ENCODE measurements at places on chromosomes 7 and 10. TPM values are rescaled to one million over a fixed set of nuclear protein-coding genes. Genes with fewer than 3 reads are reported as not detected.

PFKP gene
- total RNA-seq: 178 TPM

DNA sequence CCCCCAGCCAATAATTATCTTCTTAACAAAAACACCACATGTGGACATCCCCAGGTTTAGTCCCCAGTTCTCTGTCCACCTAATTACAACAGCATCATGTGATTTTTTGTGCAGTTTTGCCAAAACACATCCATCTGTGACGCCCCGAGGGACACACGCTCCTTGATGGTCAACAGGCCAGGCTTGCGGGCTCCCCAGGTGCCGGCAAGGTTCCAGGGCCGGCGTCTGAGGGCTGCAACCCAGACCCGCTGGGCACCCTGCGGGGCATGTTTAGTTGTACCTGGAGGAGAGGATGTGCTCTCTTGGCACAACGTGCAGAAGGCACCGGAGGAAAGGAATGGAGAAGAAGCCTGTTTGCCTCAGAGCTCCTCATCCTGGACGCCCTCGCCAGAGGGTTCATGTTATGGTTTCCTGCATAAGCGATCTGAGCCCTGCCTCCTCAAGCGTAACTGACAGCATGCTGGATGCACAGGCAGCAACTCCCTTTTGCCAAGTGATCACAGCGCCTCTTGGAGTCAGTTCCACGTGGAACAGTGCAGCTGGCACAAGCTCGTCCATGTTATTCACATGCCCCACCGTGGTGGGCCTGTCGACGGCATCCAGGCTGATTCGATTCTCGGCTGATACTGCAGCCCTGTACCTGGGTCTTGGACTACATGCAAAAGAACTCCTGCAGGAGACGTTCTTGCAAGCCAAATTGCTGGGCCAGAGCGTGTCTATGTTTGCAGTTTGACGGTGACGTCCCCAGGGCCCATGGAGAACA lies 41.6 kb downstream of the JAKMIP3 start:
- DNase-seq: no peak

DNA sequence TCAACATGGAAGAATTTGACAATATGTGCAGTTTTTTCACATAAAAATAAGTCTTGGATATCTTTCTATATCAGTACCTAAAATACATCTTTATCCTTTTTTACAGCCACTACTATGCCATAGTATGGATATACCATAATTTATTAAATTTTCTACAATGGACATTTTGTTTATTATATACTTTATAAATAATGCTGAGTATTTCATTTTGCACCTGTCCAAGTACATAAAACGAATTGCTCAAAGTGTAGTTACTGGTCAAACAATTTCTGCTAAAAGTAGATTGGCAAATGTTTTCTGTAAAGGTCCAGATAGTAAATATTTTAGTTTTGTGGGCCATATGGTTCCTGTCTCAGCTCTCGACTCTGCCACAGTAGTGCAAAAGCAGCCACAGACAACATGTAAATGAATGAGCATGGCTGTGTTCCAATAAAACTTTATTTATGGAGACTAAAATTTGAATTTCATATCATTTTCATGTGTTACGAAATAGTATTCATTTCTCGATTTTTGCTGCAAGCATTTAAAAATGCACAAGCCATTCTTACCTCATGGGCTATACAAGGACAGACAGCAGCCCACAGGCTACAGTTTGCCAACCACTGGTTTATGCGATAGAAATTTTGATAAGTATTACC lies 96.9 kb upstream of the STEAP1B start:
- DNase-seq: no peak

SMO gene
- not detected for total RNA-seq

GRCh38 chr7:44215531-44215930 lies 14.8 kb downstream of the YKT6 start:
- DNase-seq: no peak

BMPER gene
- total RNA-seq: not detected

AKR1C4 gene
- total RNA-seq: 0.29 TPM

Data from HT-29 (cell line).